NCI-H146 (cell line): ENCODE measurements at places on chromosomes 5 and 9.
A peak's percentile ranks its signal among the peaks of the same experiment; 100 is the strongest.

- DNase-seq, result peak; percentile 95
Observed at GRCh38 chr5:150758531-150759333, at the start of gene DCTN4. TSS of gene DCTN4 (minus strand) at chr5:150759017. CDS start at chr5:150758993, 24 bp downstream.

DNA sequence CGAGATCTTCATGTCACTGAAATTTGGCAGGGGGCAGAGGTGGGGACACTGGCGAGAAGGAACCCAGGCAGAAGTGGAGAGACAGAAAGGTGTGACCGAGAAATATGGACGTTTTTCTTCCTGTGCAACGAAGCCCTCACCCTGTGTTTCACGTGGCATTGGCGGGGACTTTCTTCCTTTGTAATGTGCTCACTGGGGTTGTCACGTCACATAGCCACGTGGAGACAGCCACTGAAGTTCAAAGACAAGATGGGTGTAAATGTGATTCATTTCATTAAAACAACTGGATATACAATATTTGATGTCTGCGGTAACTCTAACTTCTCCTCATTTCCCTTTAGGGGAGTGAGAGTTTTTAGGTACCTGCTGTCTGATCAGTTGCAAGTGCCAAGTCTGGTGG is 225.7 kb downstream of the FSTL4 start:
- DNase-seq, result no peak

DNA sequence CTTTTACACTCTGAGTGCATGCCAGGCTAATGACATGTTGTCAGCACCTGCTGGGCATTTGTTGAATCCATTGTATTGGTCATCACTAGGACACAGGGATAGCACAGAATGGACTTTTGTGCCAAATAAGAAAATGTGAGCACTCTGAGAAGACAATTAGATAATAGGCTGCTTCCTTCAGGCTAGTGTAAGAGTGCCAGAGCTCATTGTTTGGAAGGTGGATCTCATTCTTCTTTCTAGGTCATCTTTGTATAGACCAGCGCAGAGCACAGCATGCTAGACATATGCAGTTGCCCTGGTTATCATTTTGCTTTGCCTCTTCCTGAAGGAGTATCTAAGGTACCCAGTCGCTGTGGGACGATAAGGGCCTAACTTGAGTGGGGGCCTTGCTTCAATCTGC is 493.4 kb upstream of the COX7C start:
- peak; percentile 37 for DNase-seq

GRCh38 chr5:67748165-67748690 is 467.3 kb upstream of the PIK3R1 start:
- no peak for DNase-seq

DNA sequence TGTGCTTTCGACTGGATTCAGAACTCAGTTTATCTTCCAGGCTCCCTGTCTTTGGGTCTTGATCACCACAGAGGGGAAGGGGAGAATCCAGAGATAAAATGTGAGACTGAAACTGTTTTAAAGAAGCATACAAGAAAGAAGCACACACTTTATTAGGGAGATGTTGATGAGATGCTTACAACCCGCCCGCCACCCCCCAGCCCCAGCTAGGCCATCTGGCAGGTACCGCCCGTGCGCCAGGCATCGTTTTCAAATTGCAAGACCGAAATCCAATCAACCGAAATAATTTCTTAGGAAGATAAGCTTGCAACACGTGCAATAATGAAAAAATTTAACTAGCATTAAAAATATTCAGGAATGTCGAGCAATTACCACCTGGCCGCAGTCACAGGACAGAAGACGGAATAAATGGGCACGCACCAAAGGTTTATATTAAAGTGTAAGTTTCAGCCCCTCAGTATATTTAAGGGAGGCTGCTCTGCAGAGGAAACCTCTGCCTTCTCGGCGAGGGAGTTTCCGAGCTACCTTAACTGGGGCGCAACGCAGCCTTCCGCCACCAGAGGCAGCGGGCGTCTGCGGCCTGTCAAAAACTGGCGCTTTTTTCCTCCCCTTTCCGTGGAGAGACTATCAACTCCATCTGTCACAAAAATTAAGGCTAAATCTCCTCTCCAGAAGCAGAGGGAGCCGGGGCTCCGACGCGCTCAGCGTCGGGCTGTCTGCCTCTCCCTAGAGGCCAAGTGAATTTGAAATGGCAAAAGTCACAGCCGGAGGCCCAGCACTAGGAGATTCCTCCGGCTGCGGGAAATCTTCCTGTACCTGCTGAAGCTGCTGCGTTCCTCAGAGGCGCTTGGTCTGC is 996 bp upstream of the GAS1 start:
- DNase-seq, result peak; percentile 13

- DNase-seq, result no peak
Observed at GRCh38 chr9:37953206-37953774, 49.4 kb upstream of the SLC25A51 start.

GRCh38 chr9:136223871-136224640 is 19.1 kb upstream of the LHX3 start:
- DNase-seq, result no peak

DNA sequence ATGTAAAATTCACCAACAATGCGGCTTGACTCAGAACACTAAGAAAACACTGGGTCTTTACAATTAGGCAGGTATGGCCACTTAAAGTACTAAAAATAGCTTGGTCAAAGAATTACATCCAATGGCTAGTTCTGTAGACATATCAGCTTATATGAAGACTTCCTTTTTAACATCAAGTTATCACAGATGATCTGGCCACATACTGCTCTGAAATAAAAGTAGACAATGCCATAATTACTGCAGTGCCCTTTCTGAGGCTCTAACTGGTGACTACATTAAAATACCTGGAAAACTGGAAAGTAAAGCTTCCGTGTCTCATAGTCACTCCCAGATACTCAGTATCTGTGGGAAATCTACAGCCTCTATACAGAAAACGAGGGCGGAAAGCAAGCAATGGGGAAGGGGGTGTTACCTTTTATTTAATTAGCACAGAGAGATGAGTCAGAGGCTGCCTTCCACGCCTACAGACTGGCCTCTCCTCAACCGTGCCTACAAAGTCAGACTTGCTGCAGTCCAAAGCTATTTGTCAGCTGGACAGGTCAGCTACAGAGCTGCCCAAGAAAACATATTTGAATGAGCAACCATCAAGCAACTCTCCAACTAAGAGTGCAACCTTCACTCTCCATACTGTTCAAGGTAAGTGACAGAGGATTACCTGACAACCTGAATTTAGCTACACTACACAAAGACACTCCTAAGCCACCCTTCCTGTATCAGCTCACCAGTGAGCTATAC is 8.7 kb downstream of the SERINC5 start:
- peak; percentile 87 for DNase-seq

- no peak for DNase-seq
Observed at GRCh38 chr5:142506046-142506445, 179.8 kb downstream of the FGF1 start.
